ENCODE measurements at places on chromosomes 4 and X.

- no peak for DNase-seq
Observed at GRCh38 chrX:22378296-22378695, 105.6 kb downstream of the CBLL2 start.

GRCh38 chr4:137688651-137689050 is 156.4 kb upstream of the PCDH18 start:
- no peak for DNase-seq

DNA sequence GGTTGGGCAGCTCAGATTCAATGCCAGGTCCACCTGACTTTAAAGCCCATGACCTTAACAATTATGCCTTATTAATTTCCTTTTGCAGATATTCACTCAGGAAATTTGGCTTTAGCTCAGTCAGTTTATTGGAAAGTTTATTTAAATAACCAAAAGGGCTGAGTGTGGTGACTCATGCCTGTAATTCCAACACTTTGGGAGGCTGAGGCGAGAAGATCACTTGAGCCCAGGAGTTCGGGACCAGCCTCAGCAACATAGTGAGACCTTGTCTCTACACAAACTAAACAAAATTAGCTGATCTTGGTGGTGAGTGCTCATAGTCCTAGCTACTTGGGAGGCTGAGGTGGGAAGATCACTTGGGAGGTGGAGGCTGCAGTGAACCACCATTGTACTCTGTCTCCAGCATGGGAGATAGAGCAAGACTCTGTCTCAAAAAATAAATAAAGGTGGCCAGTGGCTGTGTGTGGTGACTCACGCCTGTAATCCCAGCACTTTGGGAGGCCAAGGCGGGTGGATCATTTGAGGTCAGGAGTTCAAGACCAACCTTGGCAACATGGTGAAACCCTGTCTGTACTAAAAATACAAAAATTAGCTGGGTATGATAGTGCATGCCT is 43.3 kb downstream of the RHOH start:
- no peak for DNase-seq

DNA sequence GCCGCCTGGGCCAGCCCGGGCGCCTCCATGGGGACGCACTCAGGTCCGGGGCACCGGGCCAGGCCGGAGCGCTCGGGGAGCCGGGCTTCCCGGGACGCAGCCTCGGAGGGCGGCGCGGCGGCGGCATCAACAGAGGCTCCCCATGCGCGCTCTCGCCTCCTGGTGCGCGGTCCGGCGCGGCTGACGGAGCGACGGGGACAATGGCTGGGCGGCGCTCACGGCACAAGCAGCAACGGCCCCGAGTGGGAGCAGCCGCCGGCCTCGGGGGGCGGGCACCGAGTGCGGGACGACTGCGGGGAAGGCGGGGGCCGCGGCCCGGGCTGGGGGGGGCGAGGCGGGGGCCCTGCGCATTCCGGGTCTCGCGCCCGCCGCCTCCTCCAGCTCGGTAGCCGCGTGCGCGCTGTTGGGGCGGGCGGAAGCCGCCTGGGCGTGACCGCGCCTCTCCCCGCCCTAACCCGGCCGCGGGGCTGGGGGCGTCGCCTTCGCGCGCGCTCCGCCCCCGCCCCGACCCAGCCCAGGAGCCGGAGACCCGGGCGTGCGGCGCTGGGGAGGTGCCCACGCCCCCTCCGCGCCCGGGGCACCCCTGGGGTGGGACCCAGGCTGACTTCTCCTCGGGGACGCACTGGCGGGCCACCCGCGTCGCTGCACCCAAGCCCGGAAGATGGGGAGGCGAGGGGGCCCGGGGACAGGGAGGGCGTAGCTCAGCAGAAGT is at the start of gene PRKX:
Gene PRKX, minus strand, starts transcription at position 425 of the 712 bp plus-strand sequence. Its CDS starts 396 bp downstream, at position 29.
- DNase-seq, result no peak

Data from fibroblast of skin of left biceps (primary cell).